Naive thymus-derived CD8-positive, alpha-beta T cell (primary cell): ENCODE measurements at places on chromosomes 3 and 15.

- no peak for DNase-seq
Measured at GRCh38 chr15:34755419-34755773, 598 bp upstream of the GJD2 start.

DNA sequence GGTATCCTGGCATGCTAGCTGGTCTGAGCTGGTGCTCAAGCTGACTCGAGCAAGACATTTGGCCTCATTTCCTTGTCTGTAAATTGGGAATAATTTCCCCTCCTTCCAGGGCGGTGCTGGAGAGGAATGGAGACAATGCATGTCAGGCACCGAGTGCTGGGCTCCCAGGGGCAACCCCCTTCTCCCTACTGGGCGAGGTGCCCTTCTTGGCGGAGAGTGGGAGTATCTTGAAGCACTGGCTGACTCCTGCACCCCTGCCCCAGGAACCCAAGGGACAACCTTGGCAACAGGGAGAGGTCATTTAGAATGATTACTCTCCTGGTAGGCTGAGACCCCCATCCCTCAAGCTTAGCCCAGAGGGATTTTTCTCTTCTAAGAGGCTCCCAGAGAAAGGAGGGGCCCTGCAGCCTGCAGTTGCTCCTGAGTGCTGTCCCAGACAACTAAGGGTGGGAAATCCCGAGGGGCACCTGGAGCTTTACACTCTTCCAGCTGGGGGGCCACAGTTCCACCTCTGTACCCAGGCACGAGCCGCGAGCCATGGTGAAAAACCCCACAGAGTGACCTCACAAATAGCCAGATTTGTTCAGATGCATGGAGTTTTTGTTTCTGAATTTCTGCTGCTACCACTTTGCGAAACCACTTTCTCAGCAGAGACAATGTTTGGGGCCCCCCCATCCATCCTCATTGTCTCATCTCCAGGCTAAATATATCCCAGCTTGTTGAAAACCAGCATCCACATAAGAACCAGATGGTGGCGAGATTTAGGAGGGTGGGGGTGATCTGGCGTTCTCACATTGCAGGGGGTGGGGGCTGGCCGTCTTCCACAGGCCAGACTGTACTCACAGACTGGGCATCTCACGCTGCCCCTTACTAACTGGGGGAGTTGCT lies 44.8 kb downstream of the ABTB1 start:
- DNase-seq = no peak

DNA sequence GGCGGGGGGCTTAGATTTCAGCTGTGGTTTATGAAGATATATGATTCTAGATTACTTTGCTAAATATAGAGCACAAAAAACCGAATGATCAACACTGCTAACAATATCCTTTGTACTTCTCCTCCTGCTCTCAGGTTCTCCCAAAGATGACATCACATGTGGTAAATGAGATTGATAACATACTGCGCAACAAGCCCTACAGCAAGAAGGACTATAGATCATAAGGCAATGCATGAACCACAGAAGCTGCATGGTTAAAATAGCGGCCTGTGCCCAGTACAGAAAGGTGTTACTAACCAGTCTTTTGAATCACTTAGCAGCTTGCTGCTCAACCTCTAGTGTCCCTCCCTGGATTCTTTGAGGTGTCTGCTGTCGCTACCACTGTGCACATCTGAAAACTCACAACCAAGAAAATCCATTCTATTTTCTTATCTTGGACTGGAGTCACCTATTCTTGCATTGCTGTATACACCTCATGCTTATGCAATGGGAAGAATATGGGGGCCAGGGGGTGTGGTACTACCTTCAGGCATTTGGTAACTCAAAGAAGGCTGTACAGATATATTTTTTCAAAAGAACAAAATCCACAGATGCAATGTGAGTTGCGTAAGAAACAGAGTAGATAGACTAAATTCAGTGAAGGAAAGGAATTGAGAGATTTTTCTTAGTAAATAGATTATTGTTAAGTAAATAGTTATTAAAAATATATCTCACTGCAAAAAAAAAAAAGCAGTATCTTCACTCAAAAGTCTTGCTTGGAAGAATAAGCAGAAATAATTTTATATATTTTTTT lies 18.2 kb downstream of the SSR3 start:
- DNase-seq = no peak

DNA sequence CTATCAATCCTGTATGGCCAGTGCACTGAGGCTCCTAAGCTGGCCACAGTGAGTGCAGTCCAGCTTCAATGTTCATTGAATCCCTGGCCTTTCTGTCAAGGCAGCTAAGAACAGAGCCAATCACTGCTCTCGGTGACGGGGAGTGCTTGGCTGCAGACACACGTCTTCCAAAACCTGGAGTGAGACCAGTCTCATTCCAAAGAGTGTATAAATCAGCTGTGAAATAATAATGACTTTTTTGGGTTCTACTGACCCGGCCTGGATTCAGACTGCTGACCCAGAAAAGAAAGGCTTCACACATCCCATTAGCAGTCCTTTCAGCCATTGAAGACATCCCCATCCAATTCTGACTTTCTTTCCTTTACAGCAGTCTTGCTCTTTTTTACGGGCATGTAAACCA lies 665.5 kb downstream of the GBE1 start:
- no peak for DNase-seq

GRCh38 chr3:170002231-170002630 lies 35.6 kb upstream of the GPR160 start:
- no peak for DNase-seq

DNA sequence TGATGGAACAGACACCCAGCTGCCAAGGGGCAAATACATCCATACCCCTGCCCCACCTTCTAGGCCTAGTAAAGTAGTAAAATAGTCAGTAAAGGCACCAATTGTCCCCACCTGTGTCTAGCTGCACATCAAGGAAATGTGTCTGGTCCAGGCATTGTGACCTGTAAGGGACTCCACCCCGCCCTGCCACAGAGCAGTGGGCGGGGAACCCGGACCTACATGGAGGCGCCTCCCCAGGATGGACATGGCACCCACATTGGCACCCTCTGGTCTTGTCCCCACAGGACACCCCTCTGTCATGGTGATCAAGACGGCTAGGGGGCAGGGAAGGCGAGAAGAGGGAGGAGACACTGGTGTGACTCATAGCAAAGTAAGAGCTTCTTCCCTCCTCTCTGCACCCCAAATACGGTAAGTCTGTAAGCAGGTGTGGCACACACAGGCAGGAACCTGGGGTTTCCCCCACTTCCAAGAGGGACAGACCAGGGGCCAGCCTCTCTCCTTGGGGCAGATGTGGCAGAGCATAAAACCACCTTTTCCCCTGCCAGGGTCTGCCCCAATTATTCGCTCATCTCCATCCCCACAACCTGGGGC lies 13.5 kb upstream of the LINGO1 start:
- no peak for DNase-seq

DNA sequence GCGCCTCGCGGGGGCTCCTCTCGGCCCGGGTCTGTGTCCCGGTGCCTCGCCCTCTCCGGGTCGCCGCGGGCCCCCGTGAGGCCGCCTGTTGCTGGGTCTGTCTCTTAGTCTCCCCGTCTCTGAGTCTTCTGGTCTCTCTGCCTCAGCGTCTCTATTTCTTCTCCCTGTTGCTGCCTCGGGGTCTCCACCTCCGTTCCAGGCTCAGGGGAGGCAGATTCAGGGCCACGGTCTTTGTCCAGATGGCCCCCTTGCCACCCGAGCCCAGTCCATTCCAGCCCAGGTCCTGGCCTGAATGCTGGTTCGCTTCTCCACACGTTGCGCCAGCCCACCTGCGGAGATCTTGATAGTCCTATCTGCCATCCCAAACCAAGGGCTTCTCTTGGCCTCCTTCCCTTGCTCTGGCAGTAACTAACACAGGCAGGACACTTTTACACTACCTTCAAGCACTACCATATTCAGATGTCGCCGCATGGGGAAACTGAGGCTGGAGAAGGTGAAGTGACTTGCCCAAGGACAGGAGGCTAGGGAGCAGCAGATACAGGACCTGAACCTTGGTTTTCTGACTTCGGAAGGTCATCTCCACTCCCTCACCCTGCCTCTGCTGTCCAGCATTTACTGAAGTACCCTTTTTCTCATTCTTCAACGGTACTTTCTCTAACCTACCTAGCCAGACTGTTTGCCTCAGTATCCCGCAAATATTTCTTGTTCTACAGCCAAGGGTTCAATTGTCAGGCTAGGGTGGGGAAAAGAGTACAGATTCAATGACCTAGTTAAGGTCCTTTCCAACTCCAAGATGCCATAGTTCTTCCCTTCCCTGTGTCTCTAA lies 616 bp upstream of the IGDCC4 start:
- no peak for DNase-seq

DNA sequence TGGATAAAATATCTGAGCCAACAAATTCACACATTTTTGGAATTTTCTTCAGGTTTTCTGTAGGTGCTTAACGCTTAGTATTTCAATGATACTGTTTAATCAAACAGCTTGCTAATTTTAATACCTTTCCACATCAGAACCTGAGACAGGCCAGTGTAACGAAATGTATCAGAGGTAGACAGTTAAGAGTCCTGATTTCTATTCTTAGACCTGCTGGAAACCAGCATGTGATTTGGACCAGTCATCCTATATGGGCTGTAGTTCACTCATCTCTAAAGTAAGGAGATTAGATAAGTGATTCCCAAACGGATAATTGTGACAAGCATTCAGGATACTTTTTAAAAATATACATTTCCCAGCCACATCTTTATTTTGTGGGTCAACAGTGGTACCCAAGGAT lies 18.4 kb downstream of the ARL6IP5 start:
- DNase-seq = no peak

GRCh38 chr15:39665629-39666250 lies 84.9 kb downstream of the THBS1 start:
- DNase-seq = no peak

DNA sequence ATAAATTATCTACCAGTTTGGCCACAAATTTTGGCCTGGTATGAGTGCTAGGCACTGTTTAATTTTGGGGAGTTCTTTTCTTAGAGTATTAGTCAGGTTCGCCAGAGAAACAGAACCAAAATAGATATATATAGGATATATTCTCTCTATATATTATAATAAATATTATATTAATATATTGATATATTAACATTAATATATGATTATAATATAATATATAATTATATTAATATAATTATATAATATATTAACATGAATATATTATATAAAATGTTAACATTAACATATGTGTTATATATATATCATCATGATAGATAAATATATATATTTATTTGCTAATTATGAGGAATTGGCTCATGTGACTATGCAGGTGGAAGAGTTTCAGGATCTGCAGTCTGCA lies 137.8 kb upstream of the CHRNA7 start:
- DNase-seq = no peak

- DNase-seq = no peak
Measured at GRCh38 chr15:67184208-67184925, 70.1 kb downstream of the AAGAB start.

GRCh38 chr3:51702156-51702555 lies 4.7 kb upstream of the GRM2 start:
- DNase-seq = no peak

GRCh38 chr3:48898383-48899234 lies at the start of gene SLC25A20:
Gene SLC25A20 (minus strand): TSS chr3:48898882. CDS start chr3:48898794, 88 bp downstream.
- peak; percentile 92 for DNase-seq

DNA sequence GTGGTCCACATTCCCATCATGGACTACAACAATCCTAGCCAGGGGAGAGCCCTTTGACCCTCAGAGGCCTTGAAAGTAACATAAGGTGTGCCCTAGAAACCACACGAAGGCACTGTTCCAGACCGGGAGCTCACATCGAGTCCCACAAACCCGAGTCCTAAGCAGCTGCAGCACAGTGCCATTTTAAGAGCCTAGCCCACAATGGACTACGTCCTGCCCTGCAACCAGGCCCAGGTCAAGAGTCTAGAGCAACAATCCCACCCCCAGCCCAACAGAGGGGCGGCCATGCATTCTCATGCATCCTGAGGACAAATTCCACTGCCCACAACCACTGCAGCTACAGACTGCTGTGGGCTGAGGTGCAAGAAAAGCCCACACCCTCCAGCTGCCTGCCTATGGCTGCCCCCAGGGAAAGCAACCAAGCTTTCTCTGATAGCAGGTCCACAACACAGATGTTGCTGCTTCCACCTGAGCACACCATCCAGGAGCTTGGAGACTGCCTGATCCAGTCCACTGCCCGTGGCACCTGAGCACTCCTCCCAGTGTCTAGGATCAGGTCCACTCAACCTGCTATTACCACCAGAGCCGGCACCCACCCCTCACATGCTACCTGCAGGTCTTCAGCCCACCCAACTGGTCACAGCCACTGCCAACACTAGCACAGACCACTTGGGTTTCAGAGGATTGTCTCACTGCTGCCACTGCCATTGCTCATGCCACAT lies 56.8 kb downstream of the IGSF11 start:
- no peak for DNase-seq

- no peak for DNase-seq
Measured at GRCh38 chr15:83565553-83566159, 88.3 kb upstream of the ADAMTSL3 start.

DNA sequence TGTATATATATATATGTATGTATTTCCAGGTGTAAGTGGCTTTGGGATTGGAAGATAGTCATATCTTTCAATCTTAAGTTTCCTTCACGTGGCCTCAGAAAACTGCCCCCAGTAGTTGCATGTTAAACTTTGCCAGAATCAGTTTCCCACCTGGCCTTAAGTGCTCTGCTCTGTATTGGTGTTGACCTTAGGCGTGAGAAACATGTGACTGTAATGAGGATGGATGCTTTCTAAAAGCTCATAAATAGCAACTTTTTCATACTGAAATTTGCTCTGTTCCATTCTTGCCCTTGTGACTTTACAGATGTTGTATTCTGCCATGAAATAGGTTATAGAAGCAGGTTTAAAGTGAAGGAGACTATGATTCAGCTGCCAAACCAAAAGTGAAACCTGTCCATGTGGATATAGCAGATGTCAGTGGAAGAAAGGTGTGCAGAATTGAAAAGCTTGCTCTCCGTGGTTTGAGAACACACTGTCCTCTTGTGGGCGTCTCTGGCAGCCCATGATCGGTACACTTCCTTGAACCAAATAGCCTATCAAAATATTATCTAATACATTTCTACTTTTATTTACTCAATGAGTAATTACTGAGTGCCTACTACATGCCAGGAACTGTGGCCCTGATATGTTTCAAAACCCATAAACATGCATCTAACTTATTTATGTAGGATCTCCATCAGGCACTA lies 15.8 kb downstream of the SCG5 start:
- DNase-seq = no peak

DNA sequence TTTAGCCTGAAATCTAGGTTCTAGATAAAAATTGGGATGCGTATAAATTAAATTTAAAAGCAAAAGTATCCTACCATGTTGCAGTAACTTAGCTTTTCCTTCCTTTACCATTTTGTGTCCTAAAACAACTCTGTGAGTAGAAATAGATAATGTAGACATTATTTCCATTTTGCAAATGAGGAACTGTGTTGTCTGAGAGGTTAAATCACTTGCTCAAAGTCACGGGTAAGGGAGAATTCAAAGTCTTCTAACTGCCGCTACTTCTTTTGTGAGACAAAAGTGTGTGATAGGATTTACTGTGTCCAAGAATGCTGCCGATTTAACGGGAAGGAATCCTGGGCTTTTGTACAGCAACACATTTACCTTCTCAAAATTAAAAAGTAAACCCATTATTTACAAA lies 40.7 kb downstream of the MYO1E start:
- no peak for DNase-seq

- no peak for DNase-seq
Measured at GRCh38 chr3:127857333-127857732, 35.0 kb upstream of the MGLL start.

- no peak for DNase-seq
Measured at GRCh38 chr3:52195823-52196331, 2.1 kb upstream of the ALAS1 start.
